ENCODE measurements at places on chromosomes 7 and 10.

DNA sequence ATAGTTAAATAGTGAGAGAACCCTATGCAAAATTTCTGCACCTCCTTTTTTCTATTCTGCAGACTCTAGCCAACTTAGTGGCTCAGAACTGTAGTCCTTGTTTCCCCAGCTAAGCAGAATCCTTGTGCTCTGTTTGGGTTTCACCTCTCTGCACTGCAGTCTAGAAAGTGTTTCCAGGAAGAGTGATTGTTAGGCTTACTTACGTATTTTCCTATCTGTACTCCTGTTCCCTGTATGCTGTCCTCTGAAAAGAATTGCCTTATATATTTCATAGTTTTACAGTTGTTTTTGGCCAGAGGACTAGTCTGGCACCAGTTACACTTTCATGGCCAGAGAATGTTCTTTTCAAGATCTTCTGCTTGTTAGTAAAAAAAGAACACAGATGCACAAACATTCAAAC is 154.6 kb upstream of the POT1 start:
- no peak for ATAC-seq

DNA sequence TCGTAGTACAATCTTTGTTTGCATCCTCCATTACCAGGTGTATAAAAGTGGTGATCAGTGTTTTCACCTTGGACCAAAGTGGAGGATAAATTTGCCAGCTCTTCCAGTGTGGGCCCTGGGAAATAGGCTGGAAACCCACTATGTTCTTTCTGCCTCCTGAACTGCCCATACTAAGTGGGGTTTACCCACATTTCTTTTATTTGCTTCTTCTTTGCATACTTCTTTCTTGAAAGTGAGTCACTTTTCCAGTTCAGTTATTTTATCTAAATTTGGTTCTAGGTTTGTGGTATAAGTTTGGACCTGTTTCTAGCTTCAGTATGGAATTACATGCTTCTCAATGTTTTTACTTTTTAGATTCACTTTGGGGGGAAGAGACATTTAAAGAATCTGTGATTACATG is 126.2 kb upstream of the ACBD5 start:
- no peak for ATAC-seq

- no peak for ATAC-seq
Measured at GRCh38 chr10:64976150-64976549, 1454.9 kb downstream of the REEP3 start.

- ATAC-seq, result no peak
Measured at GRCh38 chr10:50416881-50417280, 165.6 kb upstream of the ASAH2 start.

DNA sequence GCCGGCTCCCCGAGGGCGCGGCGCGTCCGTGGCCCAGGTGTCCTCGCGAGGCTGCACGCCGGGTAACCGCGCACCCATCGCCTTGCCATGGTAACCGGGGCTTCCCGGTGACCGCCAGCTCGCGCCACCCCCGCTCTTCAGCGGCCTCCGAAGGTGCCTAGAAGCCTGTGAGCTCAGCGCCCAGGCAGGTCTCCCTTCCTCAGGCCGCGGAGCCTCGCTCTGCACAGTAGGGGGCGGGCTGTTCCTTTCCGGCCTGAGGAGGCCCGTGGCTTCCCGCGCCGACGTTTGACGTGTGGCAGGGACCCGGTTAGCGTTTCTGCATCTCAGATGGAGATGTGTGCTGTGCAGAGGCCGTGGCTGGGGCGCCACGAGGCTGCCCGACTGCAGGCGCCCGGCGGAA is 117.1 kb downstream of the DYNC2I1 start:
- peak; percentile 40 for ATAC-seq

- peak; percentile 70 for ATAC-seq
Measured at GRCh38 chr10:22259280-22259679, 41.5 kb upstream of the EBLN1 start.

- ATAC-seq, result peak; percentile 65
Measured at GRCh38 chr7:87216701-87217508, 2.6 kb downstream of the TMEM243 start.

- no peak for ATAC-seq
Measured at GRCh38 chr7:150945171-150945852, 32.8 kb downstream of the KCNH2 start.

- peak; percentile 92 for ATAC-seq
Measured at GRCh38 chr7:1044189-1045068, at the start of gene GPR146. Gene GPR146, plus strand, starts transcription at chr7:1044546. Its CDS starts 12,970 bp downstream, at chr7:1057516.

DNA sequence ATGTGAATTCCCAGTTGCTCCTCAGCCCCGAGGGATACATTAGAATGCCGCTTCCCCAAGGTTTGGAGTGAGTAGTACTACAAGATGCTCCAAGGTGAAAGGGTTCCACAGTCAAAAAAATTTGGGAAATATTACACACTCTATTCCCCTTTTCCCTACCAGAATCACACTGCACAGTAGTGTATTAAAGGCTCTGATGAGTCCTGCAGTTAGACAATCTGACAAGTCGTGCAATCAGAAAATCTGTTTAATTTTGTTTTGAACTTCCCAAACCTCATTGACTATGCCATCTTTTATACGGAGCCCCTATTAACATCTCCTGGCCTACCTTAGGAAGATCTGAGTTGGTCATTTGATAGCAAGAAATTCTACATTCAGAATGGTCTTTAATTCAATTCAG is 13.6 kb upstream of the UCMA start:
- no peak for ATAC-seq

DNA sequence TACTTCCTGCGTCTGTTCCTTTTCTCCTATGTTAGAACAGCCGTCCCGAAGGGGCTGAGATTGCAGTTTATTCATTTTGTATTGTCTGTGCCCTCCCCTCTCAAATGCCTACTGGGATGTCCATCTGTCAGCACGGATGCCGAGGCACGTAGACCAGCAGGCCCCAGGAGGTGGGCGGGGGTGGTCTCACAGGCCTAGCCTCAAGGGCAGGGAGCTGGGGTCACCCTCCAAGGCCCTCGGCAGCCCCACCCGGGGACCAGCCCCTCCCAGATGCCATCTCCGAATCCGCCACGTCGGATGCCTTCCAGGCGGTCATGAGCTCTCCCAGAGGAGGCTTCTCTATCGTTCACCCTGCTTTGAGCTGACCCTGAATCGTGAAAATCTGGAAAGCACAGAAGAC is 59.7 kb downstream of the ELFN1 start:
- no peak for ATAC-seq

DNA sequence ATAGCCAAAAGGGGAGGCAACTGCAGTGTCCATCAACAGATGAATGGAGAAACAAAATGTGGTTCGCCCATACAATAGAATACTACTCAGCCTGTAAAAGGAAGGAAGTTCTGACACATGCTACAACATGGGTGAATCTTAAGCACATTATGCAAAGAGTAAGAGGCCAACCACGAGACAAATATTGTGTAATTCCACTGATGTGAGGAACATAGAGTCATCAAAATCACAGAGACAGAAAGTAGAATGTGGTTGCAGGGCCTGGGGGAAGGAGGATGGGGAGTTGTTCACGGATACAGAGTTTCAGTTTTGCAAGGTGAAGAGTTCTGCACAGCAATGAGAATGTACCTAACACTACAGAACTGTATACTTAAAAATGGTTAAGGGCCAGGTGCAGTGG is 13.7 kb upstream of the C10orf71 start:
- no peak for ATAC-seq

DNA sequence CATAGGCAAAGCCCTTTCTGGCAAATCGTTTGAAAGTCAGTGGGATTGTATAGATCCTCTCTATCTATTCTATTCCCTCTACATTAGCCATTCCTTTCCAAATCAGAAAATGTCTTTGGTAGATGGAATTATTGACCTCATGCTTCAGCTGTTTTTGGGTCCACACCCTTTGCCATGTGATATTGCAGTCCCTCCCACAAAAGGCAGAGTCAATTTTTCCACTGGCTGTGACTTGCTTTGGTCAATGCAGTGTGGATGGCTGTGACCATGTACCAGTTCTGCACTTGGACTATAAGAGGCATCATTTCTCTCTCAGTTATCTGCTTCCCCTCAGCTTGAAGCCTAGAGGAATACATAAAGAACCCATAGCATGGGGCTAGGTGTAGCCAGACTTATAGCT is 332.9 kb downstream of the PTEN start:
- no peak for ATAC-seq

- ATAC-seq, result no peak
Measured at GRCh38 chr7:81285142-81285871, 366.5 kb upstream of the SEMA3C start.

DNA sequence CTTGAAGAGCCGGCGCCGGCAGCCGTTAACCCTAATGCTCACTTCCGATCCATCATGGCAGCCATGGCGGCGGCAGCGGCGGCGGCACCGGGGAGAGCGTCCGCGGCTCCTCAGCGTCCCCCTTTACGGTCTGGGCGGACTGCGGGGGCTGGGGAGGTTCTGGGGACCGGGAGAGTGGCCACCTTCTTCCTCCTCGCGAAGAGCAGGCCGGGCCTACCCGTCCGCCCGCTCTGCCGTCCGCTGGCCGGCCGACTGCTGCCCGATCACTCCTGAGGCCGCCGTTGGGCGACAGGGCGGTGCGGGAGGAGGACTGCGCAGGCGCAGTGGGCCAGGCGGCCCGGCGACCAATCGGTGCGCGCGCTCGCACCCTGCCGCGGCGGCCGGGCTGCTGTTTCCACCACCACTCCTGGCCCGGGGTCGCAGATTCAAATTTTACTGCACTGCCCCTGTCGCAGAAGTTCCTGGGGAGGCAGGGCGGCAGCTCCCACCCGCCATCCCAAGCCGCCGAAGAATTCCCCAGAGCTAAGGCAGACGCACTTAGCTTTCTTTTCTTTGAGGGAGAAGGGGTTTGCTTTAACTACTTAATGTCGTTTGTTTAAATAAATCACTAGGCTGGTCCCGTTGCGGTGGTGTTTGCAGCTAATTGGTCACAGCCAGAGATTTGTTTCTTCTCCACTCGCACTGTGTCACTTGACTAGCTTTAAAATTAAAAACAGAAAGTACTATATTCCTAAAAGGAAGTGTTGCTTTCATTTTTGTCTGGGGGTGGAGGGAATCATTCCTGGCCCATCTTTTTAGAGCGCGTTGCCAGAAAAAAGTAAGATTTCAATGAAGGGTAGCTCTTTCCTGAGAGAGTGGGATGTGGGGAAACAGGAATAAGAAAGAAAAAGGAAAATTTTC is at the start of gene KIF5B:
TSS of gene KIF5B (minus strand) at position 290 of the 900 bp plus-strand sequence. CDS start 452 bp downstream, outside the sequence.
- peak; percentile 89 for ATAC-seq

DNA sequence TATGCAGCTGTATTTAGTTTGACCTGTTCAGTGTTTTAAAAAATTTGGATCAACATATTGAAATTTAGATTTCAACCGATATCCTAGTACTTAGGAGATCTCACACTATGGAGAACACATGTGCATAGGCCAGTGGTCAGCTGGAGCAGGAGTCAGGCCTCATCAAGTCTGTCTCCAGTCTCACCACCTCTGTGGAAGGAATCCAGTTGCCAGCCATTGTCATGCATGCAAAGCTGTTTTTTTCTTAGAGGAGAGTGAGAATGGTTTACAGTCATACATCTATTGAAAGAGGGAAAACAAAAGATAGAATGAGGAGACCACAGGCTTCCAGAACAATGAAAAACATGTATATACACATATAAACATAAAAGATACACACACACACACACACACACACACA is 7.6 kb upstream of the CLEC5A start:
- no peak for ATAC-seq

DNA sequence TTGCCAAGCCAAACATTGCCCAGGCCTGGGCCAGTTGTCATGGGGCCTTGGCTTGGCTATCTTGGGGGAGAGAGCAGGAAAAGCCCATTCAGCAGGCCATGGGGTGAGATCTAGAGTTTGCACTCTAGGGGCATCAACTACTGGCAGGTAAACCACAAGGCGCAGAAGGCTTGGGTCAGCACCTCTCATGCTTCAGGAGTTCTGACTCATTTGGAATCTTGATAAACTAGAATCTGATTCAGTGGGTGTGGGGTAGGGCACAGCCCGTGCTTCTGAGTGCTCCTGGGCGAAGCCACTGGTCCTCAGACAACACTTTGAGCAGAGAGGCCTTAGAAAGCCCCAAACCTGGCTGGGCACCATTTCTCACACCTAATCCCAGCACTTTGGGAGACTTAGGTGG is 81.1 kb downstream of the RGS10 start:
- peak; percentile 70 for ATAC-seq

- ATAC-seq, result no peak
Measured at GRCh38 chr10:7255517-7255916, 155.3 kb downstream of the SFMBT2 start.

DNA sequence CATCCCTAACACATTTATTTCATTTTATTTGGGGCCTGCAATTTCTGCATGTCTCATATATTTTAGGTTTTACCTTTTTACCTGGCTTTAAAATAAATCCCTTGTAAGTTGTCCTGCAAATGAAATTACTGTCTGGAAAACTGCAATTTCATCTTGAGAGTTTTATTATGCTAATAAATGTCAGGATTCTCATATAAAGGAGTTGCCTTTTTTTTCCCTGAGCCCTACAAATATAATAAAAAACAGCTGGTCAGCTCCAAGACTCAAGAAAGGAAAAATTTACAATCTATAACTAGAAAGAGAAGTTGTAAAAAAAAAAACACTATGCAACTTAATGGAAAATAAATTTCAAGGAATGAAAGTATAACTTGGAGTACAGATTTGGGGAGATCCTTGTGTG is 108.7 kb downstream of the SH2D4B start:
- no peak for ATAC-seq

DNA sequence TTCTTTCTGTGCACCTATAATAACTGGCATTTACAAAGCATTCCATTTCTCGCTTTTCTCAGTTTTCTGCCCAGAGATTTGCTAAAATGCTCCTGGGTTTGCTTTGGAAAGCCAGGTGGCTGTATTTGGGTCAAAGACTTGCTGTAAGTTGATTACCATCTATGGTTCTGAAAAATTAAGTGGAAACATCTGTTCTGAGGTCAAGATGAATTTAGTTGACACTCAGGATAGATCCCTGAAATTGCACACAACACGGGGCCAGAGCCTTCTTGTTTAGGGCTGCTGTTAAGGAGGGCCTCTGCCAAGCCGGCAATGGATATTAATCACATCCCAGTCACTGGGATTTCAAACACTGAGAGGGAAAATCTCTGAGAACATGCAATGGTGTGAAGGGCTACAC is 111.6 kb upstream of the GLI3 start:
- ATAC-seq, result no peak

DNA sequence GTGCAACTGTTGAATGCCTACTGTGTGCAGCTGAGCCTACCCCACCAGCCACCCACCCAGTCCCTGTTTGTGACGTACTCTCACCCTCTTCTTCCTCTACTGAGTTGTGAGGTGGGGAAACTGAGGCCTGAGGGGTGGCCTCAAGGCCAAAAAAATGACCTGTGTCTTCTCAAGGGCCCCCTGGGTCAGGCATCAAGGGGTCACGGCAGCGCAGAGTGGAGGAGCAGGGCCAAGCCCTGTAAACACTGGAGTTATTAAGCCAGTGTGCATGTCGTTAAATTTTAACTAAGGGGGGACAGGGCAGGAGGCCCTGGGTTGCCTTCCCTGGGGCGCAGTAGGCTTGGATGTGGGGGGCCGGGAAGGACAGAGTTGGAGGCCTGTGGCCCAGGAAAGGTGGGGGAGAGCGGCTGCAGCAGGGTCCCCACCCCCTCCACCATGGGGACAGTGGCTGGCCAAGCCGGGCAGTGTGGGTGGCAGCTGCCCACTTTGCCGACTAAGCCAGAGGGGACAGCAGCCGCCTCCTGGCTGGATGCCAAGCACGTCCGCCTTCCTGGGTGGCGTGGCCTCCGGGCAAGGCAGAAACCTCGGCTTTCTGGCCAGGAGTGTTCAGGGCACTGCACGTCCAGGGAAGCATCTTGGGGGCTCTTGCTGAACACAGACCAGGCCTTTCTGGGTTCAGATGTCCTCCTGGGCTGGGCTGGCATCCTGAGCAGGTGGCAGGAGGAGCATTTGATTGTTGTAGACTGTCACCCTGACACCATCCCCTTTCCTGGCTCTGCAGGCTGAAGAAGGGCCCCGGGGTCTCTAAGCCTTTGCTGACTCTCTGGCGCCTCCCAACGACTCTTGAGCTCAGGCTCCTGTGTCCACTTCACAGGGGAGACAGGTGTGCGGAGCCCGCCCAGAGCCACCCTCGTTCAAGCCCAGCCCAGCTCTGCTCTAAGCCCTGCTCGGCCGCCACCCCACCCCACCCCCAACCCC is 1.9 kb downstream of the SLC29A4 start:
- ATAC-seq, result no peak

Data from activated CD4-positive, CD25-positive, alpha-beta regulatory T cell treated with anti-CD3 and anti-CD28 coated beads, Interleukin-2, amount 50 U/mL, for 24 hours (primary cell).